ENCODE measurements at places on chromosomes 6 and 20.

DNA sequence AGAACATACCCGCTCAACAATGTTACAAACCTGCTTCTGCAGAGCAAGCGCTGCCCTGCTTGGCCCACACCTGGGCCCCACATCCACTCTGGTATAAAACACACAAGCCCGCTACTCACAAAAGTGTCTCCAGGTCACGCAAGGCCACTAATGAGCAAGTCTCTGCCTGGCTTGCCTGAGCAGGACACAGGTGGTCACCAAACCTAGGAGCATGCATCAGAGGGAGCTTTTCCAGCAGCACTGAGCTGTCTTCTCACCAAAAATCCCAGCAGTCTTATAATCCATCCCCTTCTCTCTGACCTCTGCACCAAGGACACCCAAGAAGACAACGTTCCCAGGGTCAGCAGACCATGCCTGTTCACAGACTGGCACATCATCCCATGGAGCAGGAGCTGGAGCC lies 100.8 kb downstream of the DLL1 start:
- DNase-seq, result no peak

DNA sequence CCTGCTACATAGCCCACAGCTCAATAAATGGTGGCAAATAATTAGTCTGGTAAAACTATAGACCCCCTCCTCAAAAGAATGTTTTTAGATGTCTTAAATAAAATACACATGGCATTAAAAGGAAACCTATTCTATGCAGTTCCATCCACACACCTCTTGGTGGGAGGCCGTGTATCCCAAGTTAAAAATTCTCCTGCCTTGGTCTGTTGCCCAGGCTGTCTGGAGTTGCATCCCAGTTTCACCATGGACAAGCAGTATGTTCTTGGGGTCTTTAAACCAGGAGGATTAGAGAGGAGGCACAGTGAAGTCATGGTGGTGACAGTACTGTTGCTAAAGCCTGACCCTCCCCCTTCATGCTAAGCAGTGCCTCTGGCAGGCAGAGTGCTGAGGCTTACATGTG lies 95.5 kb downstream of the SULF2 start:
- DNase-seq, result no peak

- DNase-seq, result peak; percentile 97
Observed at GRCh38 chr6:26026833-26027490, 60.3 kb upstream of the HFE start.

GRCh38 chr6:90294989-90295853 lies 1.4 kb downstream of the BACH2 start:
- DNase-seq, result no peak

GRCh38 chr6:70241991-70242420 lies 60.9 kb downstream of the COL9A1 start:
- no peak for DNase-seq

DNA sequence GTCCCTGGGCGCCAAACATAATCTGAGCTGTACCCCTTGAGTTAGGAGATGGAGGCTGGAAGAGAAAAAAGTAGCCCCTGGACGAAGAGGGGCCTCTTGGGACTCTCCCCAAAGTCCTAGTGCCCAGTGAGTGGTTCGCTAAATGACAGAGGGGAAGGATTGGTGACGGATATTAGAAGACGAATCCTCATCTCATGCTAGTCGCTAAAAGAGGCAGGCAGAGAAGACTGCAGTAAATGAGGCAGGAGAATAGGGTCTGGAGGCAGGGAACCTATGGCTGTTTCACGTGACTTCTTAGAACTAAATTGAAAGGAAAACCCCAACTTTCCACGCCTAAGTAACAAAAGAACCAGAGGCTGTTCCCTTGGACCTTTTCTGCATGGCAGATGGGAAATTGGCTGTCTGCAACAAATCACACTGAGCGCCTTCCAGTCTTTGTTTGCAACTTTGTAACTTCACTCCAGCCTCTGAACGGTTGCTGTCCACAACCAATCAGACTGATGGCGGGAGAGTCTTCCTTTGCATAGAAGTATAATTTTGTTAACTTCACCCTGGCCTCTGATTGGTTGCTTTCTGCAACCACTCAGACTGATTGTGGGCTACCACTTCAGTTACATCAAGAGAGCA lies 731 bp upstream of the RBL1 start:
- no peak for DNase-seq

GRCh38 chr6:109531446-109531845 lies 48.4 kb upstream of the ZBTB24 start:
- no peak for DNase-seq

DNA sequence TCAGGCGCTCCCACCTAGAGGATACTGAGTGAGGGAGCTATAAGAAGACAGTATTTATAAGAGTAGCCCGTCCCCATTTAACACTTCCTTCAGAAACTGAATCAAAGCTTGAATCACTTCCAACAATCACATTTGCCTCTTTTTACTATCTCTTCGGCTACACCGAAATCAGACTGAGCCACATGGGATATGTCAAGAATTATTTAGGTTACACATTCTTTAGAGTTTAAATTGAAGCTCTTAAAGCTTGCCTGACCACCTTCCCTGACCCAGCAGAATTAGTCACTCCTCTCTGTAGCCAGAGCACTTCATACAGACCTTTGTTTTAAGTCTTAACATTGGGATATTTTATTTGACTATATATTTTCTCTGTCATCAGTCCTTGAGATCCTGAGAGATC lies 163.7 kb downstream of the MAFB start:
- no peak for DNase-seq

GRCh38 chr6:167469672-167470071 lies 144.8 kb downstream of the TTLL2 start:
- DNase-seq, result no peak

- no peak for DNase-seq
Observed at GRCh38 chr6:106084989-106085691, 996 bp upstream of the PRDM1 start.

DNA sequence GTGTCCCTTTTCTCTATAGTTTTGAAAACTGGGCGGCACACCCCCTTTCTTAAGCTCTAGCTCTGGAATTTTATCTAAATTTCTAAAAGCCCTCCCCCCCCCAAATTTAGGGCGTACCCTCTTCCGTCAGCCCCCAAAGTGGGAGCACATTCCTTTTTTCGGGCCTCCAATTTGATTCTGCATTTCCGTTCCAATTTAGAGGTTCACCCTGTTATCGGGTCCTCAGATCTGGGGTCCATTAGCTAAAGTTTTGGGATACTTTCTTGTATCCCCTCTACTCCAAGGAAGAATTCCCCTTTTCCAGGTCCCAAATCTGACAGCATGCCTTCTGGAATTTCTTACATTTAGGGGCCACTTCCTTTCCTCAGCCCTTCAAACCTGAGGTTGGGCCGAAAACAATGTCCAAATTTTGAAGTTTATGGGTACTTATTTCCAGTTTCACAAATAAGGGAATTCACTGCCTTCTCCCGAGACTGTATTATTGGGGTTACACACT lies 796 bp downstream of the PHF20 start:
- no peak for DNase-seq

GRCh38 chr6:80449726-80450125 lies 343.3 kb downstream of the BCKDHB start:
- DNase-seq, result no peak

DNA sequence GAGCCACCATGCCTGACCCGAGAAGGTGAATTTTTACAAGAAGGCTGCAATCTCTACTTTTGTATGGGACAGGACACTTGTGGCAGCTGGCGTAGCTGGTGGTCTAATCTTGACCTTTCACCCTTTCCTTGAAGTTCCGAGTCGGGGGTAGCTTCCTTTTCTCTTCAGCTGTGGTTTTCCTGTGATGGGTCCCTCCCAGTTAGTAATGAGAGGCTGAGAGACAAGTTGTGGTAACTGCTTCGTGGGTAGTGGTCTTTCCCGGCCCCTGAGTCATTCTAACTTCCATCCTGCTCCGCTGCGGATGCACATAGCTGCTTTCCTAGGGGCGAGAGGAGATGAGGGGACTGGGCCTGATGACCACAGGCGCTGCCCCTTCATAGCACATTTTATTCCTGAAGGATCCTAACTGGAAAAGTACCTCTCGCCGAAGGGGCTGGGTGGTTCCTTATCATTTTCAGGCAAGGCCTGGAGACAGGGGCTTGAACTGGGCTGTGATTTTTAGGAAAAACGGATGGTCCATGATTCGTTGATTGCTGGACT lies 3.1 kb downstream of the SYNJ2 start:
- peak; percentile 21 for DNase-seq

DNA sequence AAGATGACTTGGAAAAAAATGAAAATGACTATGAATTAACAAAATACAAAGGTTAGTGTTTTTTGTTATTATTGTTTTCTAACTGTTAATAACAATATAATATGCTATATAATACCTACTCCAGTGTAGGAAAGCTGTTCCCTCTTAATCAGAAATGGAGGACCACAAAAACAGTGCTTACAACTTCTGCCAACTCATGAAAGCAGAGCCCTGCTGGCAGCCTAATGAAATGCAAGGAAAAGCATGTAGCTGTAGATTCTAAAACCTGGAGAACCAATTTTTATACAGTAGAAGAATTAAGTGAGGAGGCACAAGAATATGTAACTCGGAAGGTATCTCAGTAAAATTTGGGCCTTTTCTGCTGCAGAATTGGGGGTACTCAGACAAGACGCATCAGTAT lies 29.4 kb downstream of the PHIP start:
- peak; percentile 51 for DNase-seq

Data from AML-193 (cell line).